ENCODE measurements at places on chromosomes 5 and 9.
A peak's percentile ranks its signal among the peaks of the same experiment; 100 is the strongest.

GRCh38 chr9:127438394-127438793, 12.8 kb downstream of the RPL12 start:
- DNase-seq, result no peak

DNA sequence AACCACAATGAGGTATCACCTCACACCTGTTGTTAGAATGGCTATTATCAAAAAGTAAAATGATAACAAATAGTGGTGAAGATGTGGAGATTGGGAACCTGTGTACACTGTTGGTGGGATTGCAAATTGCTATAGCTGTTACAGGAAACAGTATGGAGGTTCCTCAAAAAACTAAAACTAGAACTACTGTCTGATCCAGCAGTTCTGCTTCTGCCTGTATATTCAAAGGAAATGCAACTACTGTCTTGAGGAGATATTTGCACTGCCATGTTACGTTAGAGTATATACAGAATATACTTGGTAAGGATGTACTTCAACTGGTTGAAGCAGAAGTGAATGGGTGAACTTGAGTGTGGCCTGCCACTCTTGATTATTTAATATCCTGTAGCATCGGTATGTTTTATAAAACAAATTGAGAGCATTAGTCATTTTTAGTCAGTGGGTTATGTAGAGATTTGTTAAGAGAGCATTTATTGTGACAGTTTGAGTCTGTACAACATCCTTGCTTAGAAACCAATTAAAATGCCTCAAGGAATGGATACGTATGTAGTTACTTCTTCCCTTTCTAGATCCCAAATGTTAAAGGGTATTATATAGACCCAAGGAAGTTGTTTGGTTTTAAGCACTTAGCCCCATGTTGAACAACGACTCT, 37.5 kb downstream of the ZCCHC7 start:
- no peak for DNase-seq

- DNase-seq, result peak; percentile 92
These were observed 87.0 kb upstream of the TNC start for GRCh38 chr9:115204904-115205453.

- no peak for DNase-seq
These were observed 71.1 kb downstream of the TNC start for GRCh38 chr9:115046824-115047223.

DNA sequence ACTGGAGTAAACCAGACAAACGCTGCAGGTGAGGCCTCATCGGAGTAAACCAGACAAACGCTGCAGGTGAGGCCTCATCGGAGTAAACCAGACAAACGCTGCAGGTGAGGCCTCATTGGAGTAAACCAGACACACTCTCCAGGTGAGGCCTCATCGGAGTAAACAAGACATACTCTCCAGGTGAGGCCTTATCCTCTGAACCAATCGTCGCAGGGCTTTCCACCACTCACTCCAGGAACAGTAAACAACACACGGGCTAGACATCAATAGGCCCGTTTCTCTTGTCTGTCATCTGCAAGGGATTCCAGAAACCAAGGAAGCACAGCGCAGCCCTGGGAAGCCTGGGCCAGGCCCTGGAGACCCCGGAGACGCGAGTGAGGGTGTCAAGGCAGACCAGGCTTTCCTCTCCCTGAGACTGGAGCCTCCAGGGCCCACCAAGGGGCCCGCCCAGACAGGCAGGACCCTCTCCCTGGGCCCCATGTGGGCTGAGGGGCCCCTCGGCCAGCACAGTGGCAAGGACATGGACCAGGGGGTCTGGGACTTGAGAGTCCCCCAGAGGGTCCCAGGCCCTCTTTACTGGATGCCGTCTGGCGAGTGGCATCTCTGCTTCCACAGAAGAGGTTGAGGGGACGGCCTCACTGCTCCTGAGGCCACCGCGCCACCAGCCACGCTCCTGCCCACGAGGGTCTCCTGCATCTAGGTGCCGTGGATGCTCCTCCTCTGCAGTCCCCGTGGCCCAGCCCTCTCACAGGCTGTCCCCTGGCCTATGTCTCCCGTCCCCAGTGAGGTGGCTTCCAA, 26.4 kb upstream of the NSMF start:
- DNase-seq, result no peak

DNA sequence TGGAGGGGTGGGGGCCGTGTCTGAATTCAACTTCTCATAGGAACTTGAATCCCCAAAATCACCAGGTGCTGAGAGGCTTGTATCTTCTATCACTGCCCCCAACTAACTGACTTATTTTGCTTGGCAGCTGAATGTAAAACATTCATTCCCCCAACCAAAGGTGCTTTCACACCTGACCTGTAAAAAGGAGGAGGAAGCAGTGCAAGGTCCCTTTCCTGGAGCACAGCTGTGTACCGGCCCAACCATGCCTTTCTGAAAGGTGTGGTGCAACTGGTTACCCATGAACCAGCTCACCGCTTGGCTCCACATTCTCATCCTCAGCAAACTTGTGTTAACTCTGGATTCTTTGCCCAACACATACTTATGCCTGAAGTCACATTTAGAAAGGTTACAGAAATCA, 34.7 kb downstream of the TMEM167A start:
- DNase-seq, result no peak

GRCh38 chr5:135452321-135453030, at the start of gene TIFAB:
TSS of gene TIFAB (minus strand) at chr5:135452351. CDS start at chr5:135449939, 2,412 bp downstream.
- no peak for DNase-seq

- peak; percentile 73 for DNase-seq
These were observed at the start of gene SLC25A48 for GRCh38 chr5:135834639-135835529. TSS of gene SLC25A48 (plus strand) at chr5:135834663. CDS start at chr5:135834848, 185 bp downstream.

- peak; percentile 34 for DNase-seq
These were observed 4.1 kb downstream of the ALDH1A1 start for GRCh38 chr9:72948575-72949243.
